Fibroblast of lung (primary cell): ENCODE measurements at places on chromosomes 13 and 19. TPM values are rescaled to one million over a fixed set of nuclear protein-coding genes. Genes with fewer than 3 reads are reported as not detected.
A peak's percentile ranks its signal among the peaks of the same experiment; 100 is the strongest.

The SRRM5 gene
- total RNA-seq: under 0.01 TPM in 1 of 2 replicates, not detected in the other

The RANBP3 gene
- 32.1 and 39.8 TPM in 2 replicates for total RNA-seq

- peak; percentile 81 for DNase-seq
Observed at GRCh38 chr19:43751466-43752220, 3.1 kb downstream of the SMG9 start.

GRCh38 chr19:3310280-3310679, 56.1 kb upstream of the NFIC start:
- no peak for DNase-seq

GRCh38 chr13:96988441-96988840, 5.8 kb downstream of the OXGR1 start:
- DNase-seq: no peak
